A549 treated with Hydrocortisone at 1 μM for 4 hours (cell line): ENCODE measurements at places on chromosomes 3 and 15. TPM values are rescaled to one million over a fixed set of nuclear protein-coding genes. Genes with fewer than 3 reads are reported as not detected.

The CFAP44 gene
- total RNA-seq, result 1.3 to 1.7 TPM (median 1.4 TPM) in 5 replicates

The PLXNA1 gene
- total RNA-seq, result 20.5 to 26.4 TPM (median 24.1 TPM) in 5 replicates

The SLC28A2 gene
- total RNA-seq, result not detected in 5 replicates

The PLSCR5 gene
- total RNA-seq, result not detected in 5 replicates

The GATA2 gene
- total RNA-seq, result 3.7 to 5.6 TPM (median 5.1 TPM) in 5 replicates

The ALAS1 gene
- 43.7 to 52.3 TPM (median 48.9 TPM) in 5 replicates for total RNA-seq

The FES gene
- total RNA-seq, result 0.83 to 1.1 TPM (median 0.84 TPM) in 5 replicates

The KNG1 gene
- total RNA-seq, result 0.06 TPM in 1 of 5 replicates, not detected in the others

The MESP2 gene
- 0.24 to 0.84 TPM (median 0.48 TPM) in 5 replicates for total RNA-seq

The RPUSD2 gene
- 12.1 to 15.4 TPM (median 14.7 TPM) in 5 replicates for total RNA-seq

The LDHAL6B gene
- not detected in 5 replicates for total RNA-seq

The CYP1A2 gene
- total RNA-seq, result not detected in 5 replicates

The GOLGA6A gene
- total RNA-seq, result 0.03 to 0.13 TPM (median 0.12 TPM) in 4 of 5 replicates, not detected in the other

The CCNB2 gene
- total RNA-seq, result 93.6 to 104 TPM (median 95.4 TPM) in 5 replicates
